ENCODE measurements at places on chromosomes 4 and X. TPM values are rescaled to one million over a fixed set of nuclear protein-coding genes. Genes with fewer than 3 reads are reported as not detected.

Gene SOX3
- not detected for total RNA-seq

Gene SPIN2A
- not detected for total RNA-seq

Gene FTSJ1
- 47.2 TPM for total RNA-seq

Gene LNX1
- 14.5 TPM for total RNA-seq

Gene PLK4
- 15.1 TPM for total RNA-seq

Gene LRIT3
- total RNA-seq: 0.15 TPM

Gene ZAR1
- total RNA-seq: not detected

Gene CXCL1
- 83.5 TPM for total RNA-seq

Gene FMR1NB
- not detected for total RNA-seq

Gene JCHAIN
- 138 TPM for total RNA-seq

Gene MSX1
- total RNA-seq: 0.76 TPM

Gene MAGEA12
- not detected for total RNA-seq

Gene GNRHR
- 0.19 TPM for total RNA-seq

Gene DMRTC1
- not detected for total RNA-seq

Gene MAML3
- 6.9 TPM for total RNA-seq

Gene CDS1
- total RNA-seq: 28.6 TPM

Gene HPGDS
- total RNA-seq: 5.5 TPM

Gene SH3BGRL
- 43.4 TPM for total RNA-seq

Gene MMRN1
- total RNA-seq: 58.0 TPM

Gene DDIT4L
- total RNA-seq: 0.22 TPM

Gene RPL34
- 495 TPM for total RNA-seq

Gene CT47B1
- not detected for total RNA-seq

Gene TSPAN6
- 72.1 TPM for total RNA-seq

Gene TKTL2
- not detected for total RNA-seq

Gene ADAM29
- not detected for total RNA-seq

Gene LONRF3
- 4.8 TPM for total RNA-seq

Gene CTAG1B
- total RNA-seq: not detected

Gene PGAM4
- not detected for total RNA-seq
